ENCODE measurements at places on chromosomes 6 and 20.

GRCh38 chr20:39111359-39112177 lies 149.4 kb downstream of the DHX35 start:
- DNase-seq = no peak

- DNase-seq = no peak
These were observed 31.5 kb upstream of the GATA5 start for GRCh38 chr20:62507323-62507722.

GRCh38 chr6:134317471-134318131 lies at the start of gene SGK1:
SGK1 (minus strand) TSS chr6:134318112; CDS start chr6:134317460, 652 bp downstream.
- DNase-seq = peak; percentile 3

GRCh38 chr20:62742550-62742949 lies 33.9 kb downstream of the NTSR1 start:
- no peak for DNase-seq

GRCh38 chr6:169064194-169064593 lies 189.5 kb downstream of the THBS2 start:
- DNase-seq = no peak

- no peak for DNase-seq
These were observed 243.7 kb upstream of the RREB1 start for GRCh38 chr6:6863970-6864639.

DNA sequence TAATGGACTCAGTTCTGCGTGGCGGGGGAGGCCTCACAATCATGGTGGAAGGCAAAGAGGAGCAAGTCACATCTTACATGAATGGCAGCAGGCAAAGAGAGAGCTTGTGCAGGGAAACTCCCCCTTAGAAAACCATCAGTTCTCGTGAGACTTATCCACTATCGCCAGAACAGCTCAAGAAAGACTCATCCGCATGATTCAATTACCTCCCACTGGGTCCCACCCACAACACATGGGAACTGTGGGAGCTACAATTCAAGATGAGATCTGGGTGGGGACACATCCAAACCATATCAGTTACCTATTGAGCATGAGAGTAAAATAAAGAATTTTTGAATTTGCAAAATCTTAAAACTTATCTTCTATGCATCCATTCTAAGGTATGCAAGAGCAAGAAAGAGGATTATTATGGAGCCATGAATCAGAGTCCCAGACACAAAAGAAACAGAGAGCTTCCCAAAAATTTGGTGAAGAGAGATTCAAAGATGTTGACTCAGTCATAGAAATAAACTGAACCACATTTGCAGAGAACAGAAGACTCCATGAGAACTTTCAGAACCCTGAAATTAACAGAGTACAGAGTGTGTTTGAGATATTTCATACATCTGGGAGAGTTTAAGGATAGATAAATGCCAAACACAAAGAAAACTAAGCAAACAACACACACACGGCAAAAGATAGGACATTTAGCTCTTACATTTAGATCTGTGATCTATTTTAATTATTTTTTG lies 17.1 kb upstream of the MOXD1 start:
- no peak for DNase-seq

GRCh38 chr6:117956386-117956785 lies 49.3 kb downstream of the SLC35F1 start:
- DNase-seq = no peak

DNA sequence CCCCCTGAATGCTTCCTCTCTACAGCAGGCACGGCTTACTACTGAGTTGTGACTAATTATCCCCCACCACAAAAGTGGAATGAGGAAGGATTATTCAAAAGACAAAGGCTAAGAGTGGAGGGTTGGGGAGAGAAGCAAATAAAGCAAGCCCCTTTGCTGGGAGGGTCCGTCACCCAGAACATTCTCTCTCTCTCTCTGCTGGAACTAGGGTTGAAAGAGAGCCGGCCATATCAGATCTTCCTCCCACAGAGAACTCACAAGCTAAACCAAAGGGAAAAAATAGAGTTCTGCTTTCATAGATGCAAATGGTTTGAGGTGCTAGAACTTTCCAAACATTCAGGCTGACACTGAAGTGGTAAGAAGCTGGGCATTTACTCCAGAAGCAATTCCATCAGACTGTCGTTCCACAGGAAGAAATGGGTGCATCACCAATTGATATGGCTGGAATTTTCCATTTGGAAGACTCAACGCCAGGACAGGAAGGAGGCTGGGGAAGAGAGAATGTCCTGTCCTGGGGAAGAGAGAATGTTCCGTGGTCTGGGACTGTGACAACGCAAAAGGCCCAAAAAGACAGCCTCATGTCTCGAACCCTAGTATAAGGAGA lies 7.9 kb downstream of the ZMYND8 start:
- no peak for DNase-seq

DNA sequence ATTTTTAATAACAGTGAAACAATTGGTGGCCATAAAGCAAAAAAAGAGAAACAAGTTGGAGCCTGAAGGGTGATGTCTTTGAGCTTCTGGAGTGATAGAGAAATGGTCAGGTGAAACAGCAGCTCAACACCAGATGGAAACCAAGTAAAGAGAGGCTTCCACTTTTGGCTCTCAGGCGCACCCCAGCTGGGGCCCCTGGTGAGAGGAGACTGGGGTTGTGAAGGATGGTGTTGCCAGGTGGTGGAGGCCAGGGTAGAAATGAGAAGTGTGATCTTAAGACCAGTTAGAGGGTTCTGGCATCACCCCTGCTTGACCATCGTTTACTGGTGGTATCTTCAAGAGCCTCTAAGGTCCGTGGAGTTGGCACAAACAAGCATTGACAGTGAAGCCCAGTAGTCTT lies 126.0 kb upstream of the AKIRIN2 start:
- no peak for DNase-seq

DNA sequence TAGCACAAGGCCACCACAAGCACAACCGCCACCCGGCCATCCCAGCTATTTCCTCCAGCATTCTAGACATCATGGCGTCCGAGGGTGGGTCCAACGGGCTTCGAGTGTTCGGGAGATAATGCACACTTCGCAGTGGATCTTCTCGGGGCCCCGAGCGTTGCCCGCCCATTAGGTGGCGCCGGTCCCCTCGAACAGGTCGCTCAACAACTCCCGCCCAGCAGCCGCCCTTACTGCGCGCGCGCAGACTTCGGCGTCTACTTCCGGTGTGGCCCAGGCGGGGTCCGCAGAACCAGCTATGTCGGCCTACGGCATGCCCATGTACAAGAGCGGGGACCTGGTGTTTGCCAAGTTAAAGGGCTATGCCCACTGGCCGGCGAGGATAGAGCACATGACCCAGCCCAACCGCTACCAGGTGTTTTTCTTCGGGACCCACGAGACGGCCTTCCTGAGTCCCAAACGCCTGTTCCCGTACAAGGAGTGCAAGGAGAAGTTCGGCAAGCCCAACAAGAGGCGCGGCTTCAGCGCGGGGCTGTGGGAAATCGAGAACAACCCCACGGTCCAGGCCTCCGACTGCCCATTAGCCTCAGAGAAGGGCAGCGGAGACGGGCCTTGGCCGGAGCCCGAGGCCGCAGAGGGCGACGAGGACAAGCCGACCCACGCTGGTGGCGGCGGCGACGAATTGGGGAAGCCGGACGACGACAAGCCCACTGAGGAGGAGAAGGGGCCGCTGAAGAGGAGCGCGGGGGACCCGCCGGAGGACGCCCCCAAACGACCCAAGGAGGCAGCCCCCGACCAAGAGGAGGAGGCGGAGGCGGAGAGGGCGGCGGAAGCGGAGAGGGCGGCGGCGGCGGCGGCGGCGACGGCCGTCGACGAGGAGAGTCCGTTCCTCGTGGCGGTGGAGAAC lies at the start of gene HDGFL1:
Gene HDGFL1 (plus strand): TSS at position 286 of the 904 bp plus-strand sequence. CDS start 10 bp downstream, at position 296.
- no peak for DNase-seq

DNA sequence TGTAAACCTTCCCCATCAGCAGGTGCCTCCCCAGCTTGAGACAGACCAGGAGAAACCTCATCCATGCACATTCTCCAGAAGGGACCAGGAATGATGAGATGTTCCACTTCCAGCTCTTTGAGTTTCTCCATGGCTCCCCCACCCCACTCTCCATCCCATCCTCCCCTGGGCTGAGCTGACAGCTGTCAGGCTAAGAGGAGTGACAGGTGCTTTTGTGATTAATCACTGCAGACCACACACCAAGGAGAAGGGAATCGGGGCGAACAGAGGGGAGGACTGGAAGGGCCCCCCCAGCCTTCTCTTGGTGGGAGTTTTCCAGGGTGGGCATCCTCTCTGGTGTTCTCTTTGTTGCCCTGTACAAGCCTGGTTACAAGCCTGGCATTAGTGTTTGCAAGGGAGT lies 56.1 kb upstream of the ZFAND3 start:
- DNase-seq = no peak

DNA sequence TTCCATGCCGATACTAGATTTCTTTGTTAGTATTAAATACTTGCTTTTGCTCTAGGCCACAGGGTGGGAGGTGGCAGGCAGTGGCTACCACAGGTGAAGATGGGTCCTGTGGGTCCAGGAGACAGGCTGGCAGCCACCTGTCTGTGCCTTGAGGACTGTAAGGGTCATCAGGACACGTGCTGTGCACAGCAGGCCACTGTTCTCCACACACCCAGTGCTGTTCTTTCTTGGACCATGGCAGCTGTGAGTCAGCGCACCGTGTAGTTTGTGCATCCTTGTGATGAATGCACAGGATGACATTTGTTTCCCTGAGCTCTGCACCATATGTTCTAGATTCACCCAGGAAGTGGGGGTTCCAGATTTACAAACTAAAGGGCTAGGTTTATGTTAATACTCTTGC lies 317.0 kb downstream of the ZFAND3 start:
- no peak for DNase-seq

- DNase-seq = no peak
These were observed 51.1 kb downstream of the MYO6 start for GRCh38 chr6:75800133-75800532.

GRCh38 chr6:23980965-23981364 lies 145.1 kb upstream of the NRSN1 start:
- DNase-seq = no peak

DNA sequence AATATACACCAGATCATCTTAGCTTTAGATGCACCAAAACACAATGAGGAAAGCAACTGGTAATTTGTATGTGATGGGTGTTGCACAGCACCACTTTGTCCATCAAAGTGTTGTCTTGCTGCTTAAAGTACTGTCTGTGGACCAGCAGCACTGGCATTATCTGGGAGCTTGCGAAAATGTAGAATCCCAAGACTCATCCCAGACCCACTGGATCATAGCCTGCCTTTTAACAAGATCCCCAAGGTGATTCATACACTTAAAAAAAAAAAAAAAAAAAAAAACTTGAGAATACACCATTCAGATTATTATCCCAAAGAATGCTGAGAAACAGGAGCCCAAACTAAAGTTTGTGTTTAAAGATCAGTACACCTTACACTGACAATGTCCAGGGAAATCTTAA lies 123.4 kb downstream of the TASP1 start:
- no peak for DNase-seq

DNA sequence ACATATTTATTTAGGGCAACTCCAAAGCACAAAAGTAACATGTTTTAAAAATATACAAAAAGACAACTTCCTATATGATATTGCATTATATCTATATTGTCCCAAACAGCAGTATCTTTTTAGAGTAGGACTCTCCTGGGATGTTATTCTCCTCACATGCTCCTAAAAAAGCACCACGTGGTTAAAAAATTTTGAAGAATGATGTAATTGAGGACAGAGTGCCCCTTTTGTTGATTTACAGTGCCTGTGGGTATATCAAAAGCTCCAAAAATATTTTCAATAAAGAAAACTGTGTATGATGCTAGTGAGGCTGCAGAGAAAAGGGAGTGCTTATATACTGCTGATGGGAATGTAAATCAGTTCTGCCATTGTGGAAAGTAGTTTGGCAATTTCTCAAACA lies 130.3 kb upstream of the HDAC2 start:
- no peak for DNase-seq
